ENCODE measurements at places on chromosomes 3 and 15.

- no peak for DNase-seq
These were observed 169.7 kb upstream of the TMCO5A start for GRCh38 chr15:37764733-37765191.

DNA sequence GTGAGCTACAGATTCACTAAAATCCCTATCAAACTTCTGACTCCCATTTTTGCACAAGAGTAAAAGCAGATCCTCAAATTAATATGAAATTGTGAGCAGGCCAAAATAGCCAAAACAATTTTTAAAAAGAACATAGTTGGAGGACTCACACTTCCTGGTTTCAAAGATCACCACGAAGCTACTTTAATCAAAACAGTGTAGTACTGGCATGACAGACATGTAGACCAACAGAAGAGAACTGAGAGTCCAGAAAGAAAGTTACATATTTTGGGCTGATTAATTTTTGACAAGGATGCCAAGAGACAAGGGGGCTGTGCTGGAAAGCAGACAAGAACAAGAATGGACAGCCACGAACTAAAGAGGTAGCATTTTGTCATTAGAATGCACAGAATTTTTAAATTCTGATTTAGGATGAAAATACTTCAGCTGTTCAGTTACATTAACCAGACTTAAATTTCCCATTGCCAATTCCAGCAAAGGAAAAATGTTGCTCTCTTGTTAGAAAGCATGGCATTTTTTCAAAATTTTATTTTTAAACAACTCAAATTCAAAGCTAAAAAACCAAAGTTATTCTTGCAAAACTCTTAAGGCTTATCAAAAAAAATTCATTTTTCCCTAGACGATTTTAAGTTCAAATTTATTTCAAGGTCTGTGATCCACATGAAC is 14.0 kb downstream of the RYK start:
- no peak for DNase-seq

DNA sequence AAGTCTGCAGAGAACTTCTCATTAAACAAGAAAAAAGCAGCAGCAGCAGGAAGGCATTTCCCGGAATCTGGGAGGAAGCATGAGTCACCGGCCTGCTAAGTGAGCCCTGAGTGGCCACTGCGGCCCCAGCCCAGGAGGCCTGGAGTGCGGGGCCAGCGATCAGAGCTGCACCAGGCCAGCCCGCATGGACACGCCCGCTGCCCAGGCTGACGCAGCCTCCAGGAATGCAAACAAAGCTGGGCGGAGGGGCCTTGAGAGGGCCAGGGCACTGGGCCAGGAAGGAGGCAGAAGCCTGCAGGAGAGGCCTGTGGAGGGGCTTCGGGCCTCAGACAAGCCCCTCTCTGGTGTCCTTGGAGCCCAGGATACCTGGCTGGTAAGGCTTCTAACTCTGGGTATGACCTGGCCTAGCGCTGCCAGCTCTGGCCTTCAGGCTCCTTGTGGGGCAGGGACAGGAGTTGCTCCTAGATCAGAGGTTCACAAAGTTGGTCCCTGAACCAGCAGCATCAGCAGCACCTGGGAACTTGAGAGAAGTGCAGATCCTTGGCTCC is 101.2 kb downstream of the SMAD6 start:
- no peak for DNase-seq

- no peak for DNase-seq
These were observed 127.3 kb upstream of the LINGO1 start for GRCh38 chr15:77759896-77760592.

DNA sequence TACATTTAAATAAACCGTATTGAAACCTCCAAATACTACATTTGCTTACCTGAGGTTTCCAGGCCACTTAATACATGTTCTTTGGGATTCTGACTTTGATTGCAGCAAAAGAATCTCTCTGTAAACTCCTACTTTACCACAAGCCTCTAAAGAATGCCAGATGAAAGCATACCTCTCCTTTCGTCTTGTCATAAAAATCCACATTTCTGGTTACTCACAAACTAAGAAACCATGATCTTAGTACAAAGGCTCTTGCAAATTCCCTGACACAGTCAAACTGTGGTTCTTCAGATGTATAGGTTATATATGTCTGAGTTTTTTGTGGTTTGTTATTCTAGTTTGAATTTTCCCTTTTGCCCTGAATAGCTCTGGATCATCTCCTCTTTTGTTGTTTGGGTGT is 188.4 kb downstream of the RAP2B start:
- no peak for DNase-seq

DNA sequence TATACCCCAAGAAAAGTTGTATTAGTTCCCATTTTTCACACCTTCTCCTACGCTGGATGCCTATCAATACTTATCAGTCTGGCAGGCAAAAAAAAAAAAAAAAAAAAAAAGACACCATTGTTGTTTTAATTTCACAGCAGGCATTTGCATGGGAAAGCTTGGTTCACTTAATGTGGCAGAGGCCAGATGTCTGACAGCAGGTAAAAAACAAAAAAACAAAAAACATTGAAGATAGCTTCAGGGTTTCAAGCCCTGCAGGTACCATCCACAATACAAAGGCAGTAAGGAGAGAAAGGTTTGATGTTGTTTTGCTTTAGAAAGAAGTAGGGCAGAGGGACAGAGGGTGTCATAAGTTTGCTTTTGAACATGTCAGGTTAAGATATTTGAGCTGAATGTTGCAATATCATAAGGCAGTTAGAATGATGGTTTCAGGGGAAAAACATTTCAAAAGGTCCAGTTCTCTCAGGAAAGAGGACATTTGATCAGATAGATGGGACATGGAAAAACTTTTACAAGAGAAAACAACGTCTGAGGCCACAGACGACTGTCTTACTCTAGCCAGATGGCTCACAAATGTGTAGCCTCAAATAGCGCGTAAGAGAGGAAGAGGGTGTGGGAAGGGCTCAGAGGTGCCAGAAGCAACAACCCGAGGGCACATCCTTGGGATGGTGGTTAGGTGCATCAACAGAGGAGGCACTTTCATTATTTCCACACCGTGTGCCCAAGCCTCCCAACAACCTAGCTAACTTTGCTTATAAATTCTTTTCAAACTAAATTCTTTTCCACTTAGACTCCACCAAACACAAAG is 25.7 kb downstream of the PCOLCE2 start:
- DNase-seq: no peak

- DNase-seq: no peak
These were observed 2.9 kb downstream of the TASOR start for GRCh38 chr3:56680054-56680580.

DNA sequence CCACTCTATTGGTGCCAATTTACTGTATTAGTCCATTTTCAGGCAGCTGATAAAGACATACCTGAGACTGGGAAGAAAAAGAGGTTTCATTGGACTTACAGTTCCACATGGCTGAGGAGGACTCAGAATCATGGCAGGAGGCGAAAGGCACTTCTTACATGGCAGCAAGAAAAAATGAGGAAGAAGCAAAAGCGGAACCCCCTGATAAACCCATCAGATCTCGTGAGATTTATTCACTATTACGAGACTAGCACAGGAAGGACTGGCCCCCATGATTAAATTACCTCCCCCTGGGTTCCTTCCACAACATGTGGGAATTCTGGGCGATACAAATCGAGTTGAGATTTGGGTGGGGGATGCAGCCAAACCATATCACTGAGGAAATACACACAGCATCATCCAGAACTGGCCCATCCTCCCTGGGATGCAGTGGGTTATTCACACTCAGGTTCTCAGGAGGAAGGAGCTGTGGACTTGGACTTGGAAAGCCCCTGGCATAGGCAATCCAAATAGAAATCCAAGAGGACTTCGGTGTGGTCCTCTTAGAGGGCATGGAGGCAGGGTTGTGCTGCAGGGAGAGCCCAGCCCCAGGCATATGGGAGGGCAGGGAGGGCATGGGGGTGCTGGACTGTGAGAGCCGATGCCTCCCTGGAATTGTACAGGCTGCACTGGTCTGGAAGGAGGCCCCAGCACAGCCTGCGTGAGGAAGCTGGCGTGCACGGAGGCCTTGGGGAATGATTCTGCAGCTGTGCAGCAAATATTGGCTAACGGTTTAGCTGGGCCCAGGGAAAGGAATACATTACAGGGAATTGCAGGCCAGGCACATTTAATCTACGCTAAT is 62.9 kb downstream of the EFCAB12 start:
- DNase-seq: no peak

DNA sequence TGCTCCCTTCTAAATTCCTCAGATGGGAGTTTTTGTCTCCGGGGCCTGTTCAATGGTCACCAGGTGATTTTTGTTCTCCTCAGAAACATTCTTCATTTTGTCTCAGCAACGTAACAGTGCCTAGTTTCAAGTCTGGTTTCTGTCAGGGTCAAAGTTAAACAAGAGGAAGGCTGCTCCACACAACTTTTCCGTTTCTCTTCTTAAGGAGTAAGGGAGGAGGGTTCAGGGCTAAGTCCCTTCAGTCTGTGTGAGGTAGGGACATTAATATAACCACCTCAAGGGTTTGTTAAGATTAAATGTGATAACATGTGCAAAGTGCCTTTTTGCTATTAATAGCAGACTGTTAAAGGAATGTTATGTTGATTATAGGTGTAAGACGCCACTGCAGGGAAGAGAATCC is 41.8 kb downstream of the HOMER2 start:
- DNase-seq: no peak

DNA sequence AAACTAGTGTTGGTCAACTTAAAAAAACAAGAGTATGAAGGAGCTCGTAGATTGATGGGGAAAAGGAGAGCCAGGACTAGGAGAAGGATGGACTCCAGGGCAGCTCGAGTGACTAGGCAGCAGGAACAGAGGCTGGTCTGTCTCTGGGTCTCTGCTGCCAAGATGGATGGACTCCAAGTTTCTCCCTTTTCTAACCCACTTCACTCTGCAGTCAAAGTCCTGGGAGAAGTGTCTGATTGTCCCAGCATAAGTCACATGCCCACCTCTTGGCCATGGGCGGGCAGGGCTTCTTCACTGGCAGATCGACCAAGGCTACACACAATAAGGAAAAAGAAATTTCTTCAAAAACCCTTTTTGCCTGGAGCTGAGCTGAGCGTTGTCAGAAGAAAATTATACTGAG is 9.2 kb upstream of the EPB42 start:
- DNase-seq: no peak
